EL (cell line): ENCODE measurements at places on chromosomes 1 and 21.

DNA sequence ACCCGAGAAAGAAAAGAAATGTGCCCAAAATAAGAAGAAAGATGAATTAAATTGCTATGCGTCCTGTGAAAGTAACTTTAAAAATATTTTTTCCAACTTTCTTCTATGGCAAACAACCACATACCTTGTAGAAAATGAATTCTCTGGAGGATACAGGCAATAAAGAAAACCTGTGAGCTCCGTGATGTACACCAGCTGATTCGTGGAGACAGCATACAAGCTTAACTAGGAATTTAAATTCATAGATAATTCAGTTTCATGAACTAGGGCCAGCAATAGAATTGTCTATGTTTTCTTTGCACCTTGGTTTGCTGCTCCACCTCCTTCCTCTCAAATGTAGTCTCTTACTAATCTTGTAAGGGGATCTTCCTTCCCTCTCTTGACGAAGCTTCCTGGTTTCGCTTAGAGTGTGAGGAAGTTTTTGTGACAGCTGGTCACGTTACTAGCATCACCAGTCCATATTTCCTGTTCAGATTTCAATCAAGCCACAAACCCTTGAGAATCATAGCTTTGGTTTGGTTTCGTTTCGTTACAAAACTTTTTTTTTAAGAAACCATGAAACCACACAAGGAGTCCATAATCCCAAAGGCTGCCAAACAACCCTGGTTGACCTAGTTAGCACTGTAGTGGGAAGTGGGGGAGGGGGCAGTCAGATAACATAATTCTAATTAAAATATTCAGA, 35.8 kb downstream of the GREM2 start:
- peak; percentile 64 for DNase-seq

- no peak for DNase-seq
Measured at GRCh38 chr21:35338881-35339632, 290.0 kb upstream of the RUNX1 start.

DNA sequence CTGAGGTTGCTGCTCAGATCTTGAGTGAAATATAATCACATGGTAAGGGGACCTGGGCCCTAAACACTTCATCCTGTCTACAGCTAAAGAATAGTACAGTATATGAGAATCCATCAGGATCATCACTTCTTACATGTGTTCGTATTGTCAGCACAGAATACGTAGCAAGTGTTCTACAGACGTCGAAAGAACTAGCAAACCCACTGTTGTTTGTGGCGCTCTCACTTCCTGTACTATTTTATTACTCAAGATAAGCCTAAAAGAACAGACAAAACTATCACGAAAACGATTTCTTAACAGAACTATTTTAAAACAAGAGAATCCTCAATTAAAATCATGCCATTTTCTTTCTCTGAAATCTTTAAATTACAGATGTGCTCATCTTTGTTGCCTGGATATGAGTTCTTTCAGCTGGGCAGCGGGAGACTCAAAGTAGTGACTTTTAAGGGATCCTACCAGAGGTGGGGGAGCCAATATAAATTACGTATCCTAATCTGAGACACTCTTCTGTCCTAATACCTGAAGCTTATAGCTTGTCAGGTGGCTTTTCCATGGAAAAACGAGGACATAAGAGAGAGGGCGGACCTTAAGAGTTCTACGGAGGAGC, 724 bp downstream of the ST7L start:
- peak; percentile 29 for DNase-seq

DNA sequence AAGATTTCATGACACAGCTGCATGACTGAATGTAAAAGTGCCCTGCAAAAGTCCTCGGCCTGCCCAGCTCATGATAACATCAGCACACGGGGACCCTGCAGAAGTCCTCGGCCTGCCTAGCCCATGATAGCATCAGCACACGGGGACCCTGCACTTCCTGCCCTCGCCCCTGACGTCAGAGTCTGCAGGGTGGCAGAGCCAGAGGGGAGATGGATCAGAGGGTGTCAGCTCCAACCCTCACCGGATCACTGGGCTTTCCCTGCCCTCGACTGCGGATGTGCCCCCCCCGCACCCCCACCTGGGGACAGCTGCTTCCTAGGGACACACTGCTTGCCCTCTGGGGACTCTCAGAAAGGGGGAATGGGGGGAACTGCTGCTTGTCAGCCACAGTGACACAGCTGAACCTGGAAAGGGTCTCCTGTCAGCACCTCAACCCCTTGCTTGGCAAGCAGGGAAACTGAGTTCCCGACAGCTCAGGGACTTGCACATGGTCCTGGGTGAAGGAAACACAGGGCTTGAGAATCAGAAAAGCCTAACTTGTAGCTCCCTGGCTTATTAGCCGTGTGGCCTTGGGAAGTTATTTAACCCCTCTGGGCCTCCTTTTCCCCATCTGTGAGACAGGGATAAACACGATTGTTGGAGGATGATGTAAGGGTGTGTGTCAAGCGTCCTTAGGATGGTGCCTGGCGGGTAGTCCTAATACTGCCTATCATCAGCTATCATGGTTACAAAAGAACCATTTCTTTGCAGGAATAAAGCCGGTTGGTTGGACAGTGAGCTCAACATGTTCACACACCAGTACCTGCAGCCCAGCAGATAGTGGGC, 8.3 kb upstream of the MIIP start:
- no peak for DNase-seq

DNA sequence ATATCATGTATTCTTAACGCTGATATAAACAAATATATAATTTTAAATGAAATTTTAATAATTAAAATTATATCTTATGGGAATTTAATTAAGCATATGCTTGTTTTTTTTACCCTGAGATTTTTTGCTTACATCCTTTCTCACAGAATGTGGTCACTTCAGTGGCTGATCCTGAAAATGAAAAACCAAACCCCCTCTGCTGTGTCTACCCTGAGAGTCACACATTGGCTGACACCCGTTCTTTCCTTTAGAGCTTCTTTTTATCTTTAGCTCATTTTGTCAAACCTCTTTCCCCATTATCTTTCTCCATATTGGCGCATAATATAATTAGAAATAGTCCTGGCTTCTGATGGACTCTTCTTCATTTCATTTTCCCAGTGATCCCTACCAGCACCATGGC, 10.8 kb upstream of the CACYBP start:
- no peak for DNase-seq

DNA sequence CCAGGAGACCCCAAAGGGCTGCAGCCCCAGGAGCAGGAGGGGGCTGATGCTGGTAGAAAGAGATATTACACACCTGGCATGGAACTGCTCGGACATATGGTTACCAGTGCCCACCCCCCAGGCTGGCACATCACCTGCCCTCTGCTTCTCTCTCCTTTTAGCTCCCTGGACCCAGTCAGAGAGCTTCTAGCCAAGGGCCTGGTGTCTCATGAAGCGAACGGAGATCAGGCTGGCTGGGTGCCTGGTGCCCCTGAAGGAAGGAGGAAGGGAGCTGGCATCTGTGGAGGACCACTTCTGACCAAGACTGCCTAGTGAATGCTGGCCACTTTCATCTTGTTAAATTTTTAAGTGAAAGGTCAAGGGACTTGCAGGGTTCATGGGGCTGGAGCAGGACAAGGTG, 53.1 kb downstream of the FOXO6 start:
- no peak for DNase-seq

- peak; percentile 66 for DNase-seq
Measured at GRCh38 chr21:37758982-37759381, 157.3 kb downstream of the KCNJ6 start.
